Left kidney (tissue), 8 donors: ENCODE measurements at places on chromosomes 4 and X. TPM values are rescaled to one million over a fixed set of nuclear protein-coding genes. Genes with fewer than 3 reads are reported as not detected.

TBX22 gene
- polyA plus RNA-seq = 3.1 TPM

ITM2A gene
- polyA plus RNA-seq = 78.8 TPM

MRPS18C gene
- polyA plus RNA-seq = 65.5 TPM

ADGRG4 gene
- polyA plus RNA-seq = not detected

EPGN gene
- 1.1 TPM for polyA plus RNA-seq

BEX2 gene
- polyA plus RNA-seq = 93.2 TPM

F9 gene
- polyA plus RNA-seq = not detected

GPRASP1 gene
- polyA plus RNA-seq = 18.2 TPM

TMEM255A gene
- 0.27 TPM for polyA plus RNA-seq

GYG2 gene
- polyA plus RNA-seq = 17.7 TPM

SPARCL1 gene
- polyA plus RNA-seq = 9.2 TPM
